ENCODE measurements at places on chromosomes 1 and 21. TPM values are rescaled to one million over a fixed set of nuclear protein-coding genes. Genes with fewer than 3 reads are reported as not detected.

DNA sequence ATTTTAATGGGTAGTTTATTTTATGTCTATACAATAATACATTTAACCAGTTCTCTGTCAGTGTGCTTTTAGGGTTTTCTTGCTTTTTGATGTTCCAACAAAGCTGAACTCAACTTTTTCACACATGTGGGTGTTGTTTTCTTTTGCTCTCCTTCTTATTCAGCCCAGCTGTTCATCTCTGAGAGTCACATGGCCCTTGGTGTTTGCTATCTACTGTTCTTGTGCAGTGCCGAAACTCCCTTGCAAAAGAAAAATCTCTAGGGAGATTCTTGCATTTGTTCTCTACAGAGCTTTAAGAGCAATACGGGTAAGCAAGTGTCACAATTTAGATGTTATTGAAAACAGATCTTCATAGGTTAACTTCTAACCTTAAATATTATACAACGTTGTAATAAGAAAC, 281.1 kb upstream of the CXADR start:
- H3K4me3 ChIP-seq, result no peak overlapping the region
- peaks cover 5% of the 10 kb centered on the region for H3K36me3 ChIP-seq
- no peak for DNase-seq

Gene SPRR1A
- polyA plus RNA-seq, result not detected

GRCh38 chr1:5648410-5649165, 343.6 kb downstream of the NPHP4 start:
- DNase-seq, result no peak
- H3K4me3 ChIP-seq, result no peak overlapping the region
- H3K4me1 ChIP-seq, result peaks cover 12% of the 10 kb centered on the region
- no peak overlapping the region for H3K27ac ChIP-seq

GRCh38 chr1:22922640-22923039, 50.0 kb downstream of the LACTBL1 start:
- no peak overlapping the region for H3K27ac ChIP-seq
- no peak overlapping the region for H3K4me3 ChIP-seq

DNA sequence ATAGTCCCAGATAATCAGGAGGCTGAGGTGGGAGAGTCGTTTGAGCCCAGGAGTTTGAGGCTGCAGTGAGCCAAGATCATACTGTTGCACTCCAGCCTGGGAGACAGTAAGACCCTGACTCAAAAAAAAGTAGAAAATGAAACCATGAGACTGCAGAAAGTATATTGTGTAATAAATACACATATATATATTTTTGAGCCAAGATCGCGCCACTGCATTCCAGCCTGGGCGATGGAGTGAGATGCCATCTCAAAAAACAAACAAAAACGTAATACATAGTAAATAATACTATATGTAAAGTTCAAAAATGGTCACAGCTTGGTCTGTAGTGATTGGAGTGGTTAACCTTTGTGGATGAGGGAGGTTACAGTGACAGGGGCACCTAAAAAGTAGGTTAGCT, 9.7 kb downstream of the BRDT start:
- no peaks in the 10 kb centered on the region for H3K36me3 ChIP-seq
- no peak for DNase-seq
- no peak overlapping the region for H3K4me3 ChIP-seq
- H3K4me1 ChIP-seq, result no peaks in the 10 kb centered on the region
- H3K27ac ChIP-seq, result no peak overlapping the region
- peaks cover 3% of the 10 kb centered on the region for H3K27me3 ChIP-seq

DNA sequence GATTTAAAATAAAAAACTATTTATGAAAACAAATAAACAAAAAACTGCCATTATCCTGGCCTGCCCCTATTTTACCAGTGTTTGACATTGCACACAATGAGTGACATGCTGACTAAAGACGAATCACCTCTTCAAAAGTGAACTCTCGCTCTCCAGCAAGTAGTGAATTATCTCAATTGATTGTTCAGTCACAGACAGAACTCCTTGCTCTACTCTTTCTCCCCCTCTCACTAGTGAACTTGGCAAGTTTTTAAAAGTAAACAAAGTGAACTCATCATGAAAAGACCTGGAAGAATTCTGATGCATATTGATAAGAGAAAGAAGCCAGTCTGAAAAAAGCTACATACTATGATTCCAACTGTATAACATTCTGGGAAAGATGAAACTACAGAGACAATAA, 4.7 kb upstream of the C1orf52 start:
- H3K4me3 ChIP-seq, result no peak overlapping the region
- peak overlapping the region; percentile 35 for H3K27ac ChIP-seq
- H3K27me3 ChIP-seq, result no peaks in the 10 kb centered on the region
- H3K4me1 ChIP-seq, result peaks cover 13% of the 10 kb centered on the region
- no peak for DNase-seq
